ENCODE measurements at places on chromosomes 4 and X.

DNA sequence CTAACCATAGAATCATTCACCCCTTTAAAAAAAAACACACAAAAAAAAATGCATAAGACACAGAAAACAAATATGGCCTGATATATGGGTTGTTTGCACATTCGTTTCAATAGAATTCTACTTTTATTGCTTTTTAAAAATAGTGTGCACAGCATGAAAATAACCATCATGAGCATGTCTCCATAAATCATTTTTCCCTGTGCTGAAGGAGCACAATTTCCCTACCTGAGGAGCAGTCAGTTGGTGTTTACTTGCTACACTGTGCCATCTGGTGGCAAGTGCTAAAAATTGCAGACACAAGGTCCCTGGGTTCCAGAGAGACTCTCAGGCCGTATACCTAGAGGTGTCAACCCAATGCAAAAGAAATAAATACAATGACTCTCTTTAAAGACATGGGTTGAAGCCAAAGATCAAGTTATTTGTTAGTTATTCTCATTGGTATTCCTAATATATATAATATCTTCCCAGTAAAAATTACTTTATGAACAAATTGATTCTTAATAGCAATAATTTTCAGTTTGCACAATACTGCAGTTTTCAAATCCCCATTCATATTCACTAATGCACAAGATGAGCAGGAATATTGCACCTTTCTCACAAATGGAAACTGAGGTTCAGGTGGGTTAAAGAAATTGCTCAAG, 551.4 kb downstream of the IQCM start:
- no peak for DNase-seq

- DNase-seq: no peak
Observed at GRCh38 chr4:183586824-183587223, 72.2 kb downstream of the RWDD4 start.

DNA sequence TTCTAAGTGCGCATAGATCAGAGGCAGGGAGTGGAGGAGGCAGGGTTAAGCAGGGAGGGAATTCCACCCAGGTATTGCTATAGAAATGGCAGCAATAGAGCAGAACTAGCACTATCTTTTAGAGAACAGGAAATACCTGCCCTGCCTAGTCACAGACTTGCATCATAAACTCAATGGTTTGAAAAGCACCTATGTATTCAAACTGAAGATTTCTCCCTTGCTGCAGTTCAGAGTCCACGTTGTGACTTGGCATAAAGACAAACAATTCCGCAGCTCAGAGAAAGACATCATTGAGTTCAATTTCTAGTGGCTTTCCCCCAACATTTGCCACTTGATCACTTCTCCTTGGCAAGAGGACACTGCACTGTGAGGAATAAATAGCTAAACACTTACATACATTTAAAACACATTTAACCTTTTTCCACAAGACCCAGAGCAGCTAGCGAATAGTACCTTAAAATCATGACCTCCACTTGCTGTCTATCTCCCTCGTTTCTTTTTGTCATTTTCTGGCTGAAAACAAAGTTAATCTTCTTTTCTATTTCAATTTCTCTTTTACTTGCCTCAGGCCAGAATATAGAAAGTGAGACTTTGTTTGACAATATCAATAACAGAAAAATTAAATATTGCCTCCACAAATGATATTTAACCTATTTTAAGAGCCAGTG, 42.4 kb downstream of the SLC7A11 start:
- DNase-seq: no peak

DNA sequence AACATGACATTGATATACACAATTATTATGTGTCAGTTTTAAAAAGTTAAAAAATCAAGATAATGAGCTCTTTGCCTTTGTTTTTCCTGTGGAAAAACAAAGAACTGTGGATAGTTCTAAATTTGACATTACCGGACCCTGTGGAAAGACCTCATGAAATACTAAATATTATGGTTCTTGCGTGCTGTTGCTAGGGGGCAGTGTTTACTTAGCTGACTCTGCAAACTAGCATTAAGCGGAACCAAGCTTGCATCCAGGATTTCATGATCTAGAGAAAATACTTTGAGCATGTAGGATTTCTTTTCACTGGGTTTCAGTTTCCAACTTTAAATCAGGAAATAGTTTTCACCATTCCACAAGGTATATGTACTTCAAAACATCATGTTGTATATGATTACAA, 33.6 kb downstream of the CLCN4 start:
- DNase-seq: no peak

GRCh38 chrX:145751943-145752342, 65.7 kb upstream of the SLITRK2 start:
- DNase-seq: no peak

- DNase-seq: no peak
Observed at GRCh38 chrX:125520029-125520428, 200.4 kb downstream of the TEX13C start.

- no peak for DNase-seq
Observed at GRCh38 chr4:61527888-61528287, 327.8 kb downstream of the ADGRL3 start.

DNA sequence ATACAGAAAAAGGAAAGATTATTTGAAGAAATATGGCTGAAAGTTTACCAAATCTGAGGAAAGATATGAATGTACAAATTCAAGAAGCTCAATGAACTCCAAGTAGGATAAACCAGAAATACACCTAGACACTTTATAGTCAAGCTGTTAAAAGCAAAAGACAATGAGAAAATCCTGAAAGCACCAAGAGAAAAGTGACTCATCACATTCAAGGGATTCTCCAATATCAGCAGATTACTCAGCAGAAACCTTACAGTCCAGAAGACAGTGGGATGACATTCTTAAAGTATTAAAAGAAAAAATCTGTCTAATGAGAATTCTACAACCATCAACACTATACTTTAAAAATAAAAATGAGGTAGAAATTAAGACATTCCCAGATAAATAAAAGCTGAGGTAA, 223.8 kb upstream of the ZCCHC13 start:
- DNase-seq: no peak

DNA sequence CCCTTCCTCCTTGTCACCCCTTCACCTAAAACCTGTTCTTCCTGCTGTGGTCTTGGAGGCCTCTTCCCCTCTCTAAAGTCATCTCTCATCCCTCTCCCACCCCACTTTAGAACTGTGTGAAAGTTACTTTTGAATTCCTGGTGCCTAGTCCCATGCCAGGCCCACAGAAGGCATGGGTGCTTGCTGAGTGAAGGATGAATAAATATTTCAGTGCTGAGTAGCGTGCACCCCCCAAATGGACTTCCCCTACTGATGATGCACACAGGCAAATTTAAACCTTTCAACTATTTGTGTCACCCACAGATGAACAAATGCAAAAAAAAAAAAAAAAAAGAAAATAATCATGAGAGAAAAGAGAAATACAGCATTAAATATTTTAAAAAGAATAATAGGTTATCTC, 19.8 kb downstream of the PSMD10 start:
- DNase-seq: no peak

DNA sequence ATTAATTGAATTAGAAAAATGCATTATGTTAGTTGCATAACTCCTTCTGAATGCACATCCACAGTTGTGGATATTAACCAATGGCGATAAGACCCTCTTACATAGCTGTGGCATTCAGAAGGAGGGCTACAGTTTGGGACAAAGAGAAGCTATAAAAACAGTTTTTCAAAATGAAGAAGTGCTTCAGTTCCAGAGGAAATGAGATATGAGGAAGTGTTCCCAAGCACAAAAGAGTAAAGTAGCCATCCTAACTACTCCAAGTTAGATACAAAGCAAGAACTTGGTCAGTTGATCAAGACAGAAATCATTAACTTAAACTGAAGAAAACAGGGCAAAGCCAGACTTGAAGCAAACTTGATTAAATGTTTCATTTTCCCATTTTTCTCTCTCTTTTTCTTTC, 17.2 kb upstream of the ADGRL3 start:
- no peak for DNase-seq

DNA sequence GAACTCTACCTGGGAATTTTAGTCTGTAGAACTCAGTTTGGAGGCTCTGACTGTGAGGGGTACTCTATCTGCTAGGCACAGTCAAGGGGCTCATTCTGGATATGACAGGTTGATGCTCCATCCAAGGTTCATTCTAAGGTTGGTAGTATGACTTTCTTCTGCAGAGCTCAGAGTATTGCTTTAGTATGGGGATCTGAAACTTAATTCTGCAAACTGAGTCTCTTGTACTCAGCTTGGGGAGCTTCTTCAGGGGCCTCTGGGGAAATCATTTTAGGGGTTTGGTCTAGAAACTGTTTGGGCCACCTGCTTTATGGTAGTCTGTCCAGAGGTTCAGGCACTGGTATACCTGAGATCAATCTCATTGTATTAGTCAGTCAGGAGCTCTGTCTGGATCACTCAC, 9.7 kb upstream of the TSR2 start:
- DNase-seq: no peak

GRCh38 chrX:118975831-118976598, 1.6 kb downstream of the LONRF3 start:
- DNase-seq: no peak

DNA sequence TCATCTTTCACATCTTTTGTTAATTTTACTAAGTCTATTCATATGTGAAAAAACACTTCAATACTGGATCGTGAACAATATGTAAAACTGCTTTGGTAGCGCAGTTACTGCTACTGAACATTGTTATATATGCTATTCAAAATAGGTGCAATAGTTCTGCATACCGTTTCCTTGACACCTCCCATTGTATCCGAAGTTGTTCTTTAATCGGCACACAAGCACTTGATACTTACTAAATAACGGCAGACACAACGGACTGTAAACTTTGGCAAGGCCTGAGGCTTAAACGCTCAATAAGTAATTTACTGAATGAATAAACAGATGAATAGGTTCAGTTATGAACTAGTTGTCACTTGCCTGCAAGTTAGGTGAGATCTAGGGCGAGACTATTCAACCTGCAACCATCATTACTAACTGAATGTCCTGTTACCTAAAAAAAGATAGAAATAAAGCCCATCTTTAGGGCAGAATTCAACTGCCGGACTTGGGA, 620 bp downstream of the ANAPC10 start:
- DNase-seq: no peak

GRCh38 chrX:20224814-20225487, 41.8 kb downstream of the RPS6KA3 start:
- no peak for DNase-seq

- DNase-seq: no peak
Observed at GRCh38 chr4:137905930-137906329, 336.2 kb downstream of the SLC7A11 start.

- DNase-seq: no peak
Observed at GRCh38 chr4:108272561-108272960, 103.8 kb upstream of the LEF1 start.

DNA sequence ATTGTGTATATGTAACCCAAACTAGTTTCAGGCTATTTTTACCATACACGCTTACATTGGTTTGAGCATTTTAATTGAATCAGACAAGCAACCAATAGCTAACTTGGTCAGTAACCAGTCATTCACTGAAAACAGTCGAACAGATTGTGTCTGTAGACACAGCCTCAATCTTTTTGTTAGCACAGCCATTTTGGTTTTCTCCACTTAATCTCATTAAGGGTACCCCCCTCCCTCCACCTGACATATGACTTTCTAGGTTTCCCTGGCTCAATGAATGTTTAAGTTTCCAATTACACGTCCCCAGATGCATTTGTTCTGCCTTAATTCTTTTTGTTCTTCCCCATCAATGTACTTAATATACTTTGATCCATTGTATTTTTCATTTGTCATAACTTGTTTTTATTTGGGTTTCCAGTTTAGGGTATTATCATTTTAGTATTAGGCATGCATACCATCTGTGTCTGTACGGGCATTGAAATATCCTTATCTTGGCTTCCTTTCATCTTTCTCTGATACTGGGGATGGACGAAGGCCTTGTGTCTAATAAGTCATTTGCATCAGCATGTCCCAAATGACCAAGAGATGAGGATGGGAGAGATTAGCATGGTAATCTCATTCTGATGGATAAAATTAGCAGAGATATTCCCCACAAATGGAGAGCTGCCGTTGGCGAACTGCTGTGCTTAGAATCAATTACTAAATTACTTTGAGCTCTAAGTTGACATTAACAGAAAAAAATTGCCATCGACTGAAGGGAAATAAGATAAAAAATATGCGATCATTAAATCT, 35.9 kb upstream of the PHOX2B start:
- DNase-seq: no peak

- DNase-seq: no peak
Observed at GRCh38 chrX:18461431-18461830, 36.0 kb downstream of the CDKL5 start.

DNA sequence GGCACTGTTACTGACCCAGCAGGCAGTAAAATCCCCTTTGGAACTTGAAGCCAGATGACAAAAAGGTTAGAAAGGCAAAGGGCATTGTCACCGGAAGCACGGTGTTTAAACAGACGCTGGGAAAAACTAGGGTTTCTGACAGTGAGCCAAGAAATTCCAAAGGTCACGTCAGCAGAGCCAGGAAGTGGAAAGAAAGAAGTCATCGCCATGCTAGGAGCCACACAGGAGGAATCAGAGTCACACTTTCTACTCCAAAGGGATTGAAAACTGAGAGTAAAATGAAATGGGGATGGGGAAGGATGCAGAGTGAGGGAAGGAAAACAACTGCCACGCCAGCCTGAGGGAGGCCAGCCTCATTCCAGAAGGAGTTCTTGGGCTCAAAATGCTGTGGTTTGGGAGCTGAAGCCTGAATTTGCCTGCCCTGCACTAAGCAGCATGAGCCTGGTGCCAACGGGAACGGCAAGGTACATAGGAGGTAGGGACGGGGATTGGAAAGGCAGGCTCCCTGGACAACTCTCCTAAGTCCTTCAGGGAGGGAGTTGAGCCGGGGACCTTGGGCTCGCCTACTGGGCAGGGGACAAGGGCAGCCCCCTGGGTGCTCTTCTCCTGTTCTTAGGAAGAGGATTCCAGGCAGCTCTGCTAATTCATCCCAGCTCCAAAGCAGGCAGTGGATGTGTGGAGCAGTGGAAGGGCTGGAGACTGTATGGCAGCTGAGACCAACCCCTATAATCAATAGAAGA, 66.8 kb downstream of the SOWAHB start:
- no peak for DNase-seq

DNA sequence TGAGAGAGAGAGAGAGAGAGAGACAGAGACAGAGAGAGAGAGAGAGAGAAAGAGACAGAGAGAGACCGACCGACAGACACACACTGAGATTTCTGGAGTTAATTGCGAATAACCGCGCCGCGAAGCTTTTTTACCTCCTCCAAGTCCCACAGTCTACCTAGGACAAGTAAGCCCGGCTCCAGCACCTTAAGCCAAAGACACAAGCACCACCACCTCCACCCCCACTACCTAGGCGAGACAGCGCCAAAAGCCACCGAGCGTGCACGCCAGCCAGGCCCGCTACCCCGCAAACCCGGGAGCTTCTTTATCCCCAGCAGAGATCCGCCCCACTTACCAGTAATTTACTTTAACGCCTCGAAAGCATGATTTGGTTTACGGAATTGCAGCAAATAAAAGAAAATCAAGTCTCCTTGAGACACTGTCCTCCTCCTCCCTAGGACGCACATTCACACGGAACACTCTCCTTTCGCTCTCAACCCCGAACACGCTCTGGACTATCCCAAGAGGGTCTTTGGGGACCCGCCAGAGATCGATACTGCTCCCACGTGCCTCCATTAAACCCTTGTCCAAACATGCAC, 649.6 kb upstream of the DIPK2B start:
- DNase-seq: peak; percentile 20

All from memory B cell (primary cell).